Kidney capillary endothelial cell (primary cell): ENCODE measurements at places on chromosomes 3 and 15.

GRCh38 chr15:74482661-74483060 lies 21.7 kb upstream of the UBL7 start:
- no peak for DNase-seq

- no peak for DNase-seq
Observed at GRCh38 chr3:126126811-126127431, 43.0 kb upstream of the SLC41A3 start.

DNA sequence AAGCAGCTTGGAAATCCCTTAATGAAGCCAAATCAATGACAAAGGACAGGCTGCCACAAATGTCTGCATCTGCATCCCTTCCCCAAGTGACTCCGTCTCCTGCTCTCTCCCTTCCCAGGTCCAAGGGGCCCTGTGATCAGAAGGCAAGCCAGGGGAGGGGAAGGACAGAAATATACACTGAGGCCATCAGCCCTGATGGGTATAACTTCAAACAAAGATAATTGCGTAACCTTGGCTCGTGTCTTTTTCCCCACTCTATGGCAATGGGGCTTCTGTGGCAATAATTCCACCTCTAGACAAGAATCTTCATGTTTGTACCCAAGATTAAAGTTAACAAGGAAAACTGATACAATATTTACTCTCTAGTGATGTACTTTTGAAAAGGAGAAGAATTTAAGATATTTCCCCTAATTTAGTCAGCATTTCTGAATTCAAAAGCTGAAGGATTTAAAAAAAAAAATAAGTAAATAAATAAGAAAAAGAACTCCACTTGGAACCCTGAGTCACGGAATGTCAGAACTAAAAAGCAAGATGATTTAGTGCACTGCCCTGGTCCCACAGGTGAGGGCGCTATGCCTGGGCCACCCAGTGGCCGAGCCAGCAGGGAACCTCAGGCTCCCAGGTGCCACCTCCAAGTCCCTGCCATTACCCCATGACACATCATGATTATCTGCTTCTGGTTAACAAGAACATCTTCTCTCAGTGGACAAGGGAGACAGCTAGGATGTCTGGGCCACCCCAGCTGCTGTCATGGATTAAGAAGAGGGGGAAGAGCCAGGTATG lies 154.5 kb downstream of the STT3B start:
- no peak for DNase-seq

GRCh38 chr3:186024210-186024609 lies 84.7 kb downstream of the ETV5 start:
- no peak for DNase-seq

DNA sequence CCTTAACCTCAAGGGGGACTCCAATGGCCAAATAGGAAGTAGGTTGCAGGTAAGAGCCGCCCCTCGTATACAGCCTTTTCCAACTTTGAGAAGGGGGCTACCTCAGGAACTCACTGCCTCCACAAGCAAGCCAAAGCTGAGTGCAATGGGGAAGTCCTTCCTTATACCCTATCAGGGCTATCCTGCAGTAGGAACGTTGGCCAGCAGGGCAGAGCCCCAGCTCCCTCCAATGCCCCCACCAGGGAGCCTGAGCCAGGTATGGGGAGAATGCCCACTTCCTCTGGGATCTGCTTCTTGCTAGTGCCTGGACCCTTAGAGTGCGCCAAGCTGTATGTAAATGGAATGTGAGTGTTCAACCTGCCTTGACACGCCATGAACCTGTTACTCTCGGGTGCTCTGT lies 16.3 kb downstream of the CACNA2D2 start:
- no peak for DNase-seq

GRCh38 chr3:12630292-12630691 lies 33.6 kb downstream of the RAF1 start:
- DNase-seq: no peak

DNA sequence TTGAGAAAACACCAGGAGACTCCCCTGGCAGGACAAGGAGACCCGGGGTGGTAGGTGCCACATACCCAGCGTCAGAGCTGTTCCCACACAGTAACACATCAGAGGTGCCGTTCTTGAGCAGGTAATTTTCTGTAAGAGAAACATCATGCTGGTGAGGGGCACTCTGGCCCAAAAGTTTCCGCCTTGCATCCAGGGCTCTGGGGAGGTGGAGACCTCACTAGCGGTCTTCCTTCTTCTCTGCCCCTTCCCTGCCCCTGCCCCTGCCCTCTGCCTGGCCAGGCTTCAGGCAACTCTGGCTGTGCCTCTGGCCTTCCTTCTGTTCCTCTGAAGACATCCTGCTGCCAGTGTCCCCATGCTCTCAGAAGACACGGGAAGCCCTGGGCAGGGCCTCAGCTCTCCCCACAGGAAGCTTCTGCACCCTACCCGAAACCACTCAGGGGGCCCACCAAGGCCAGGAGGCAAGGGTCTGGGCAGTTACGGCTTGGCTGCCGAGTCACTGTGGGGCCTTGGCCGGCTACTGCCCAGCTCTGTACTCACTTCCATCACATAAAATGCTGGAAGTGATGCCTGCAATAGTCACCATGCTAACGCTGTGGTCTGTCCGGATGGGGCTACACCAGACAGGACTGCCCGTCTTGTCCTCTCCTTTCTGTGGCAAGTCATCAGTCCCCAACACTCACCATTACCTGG lies 41.3 kb downstream of the SCN5A start:
- no peak for DNase-seq

- no peak for DNase-seq
Observed at GRCh38 chr15:54816401-54816800, 380.3 kb downstream of the RSL24D1 start.

DNA sequence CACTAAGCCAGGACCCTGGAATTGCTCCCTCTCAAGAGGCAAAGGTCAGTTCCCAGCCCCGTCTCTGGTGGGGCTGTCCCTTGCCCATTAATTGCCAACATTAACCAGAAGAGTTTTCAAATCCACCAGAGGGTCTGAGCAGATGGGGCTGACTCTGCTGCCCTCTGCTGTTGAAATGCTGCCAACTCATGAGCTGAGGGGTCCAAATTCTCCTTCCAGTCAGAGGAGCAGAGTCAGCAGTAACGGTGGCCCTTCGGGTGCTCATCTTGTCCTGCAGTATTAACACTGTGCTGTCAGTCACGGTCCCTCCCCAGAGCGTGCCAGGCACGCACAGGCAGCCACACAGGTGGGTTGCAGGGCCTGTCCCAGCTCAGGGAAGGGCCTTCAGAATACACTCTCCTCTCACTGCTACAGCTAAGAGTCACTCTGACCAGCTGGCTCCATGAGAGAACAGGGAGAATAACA lies 10.7 kb upstream of the SPTBN5 start:
- DNase-seq: peak; percentile 70

DNA sequence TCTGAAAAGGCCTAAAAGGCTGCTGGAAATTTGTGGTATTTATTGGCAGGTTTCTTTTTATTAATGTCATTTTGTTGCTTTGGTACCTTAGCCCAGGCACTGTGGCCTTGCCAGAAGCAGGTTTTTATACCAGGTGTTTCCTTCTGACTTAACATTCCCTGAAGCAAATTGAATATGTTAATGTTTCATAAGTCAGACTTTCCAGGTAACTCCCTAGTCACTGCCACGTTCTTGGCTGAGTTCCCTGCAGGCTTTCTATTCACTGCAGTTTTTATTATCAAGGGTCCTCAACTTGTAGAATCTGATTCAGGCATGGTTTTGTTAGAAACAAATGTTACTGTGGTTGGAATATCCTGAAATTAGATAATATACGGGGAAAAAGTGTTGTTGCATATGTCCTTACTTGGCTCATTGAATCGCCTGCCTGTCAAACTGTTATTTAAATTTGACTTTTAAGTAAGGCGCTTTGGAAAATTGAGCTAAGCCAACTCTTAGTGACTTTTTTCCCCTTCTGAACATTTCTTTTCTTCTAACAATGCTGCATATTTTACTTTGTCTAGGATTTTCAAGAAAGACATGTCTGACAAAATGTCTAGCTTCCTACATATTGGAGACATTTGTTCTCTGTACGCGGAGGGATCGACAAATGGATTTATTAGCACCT lies 22.9 kb downstream of the ITPR1 start:
- DNase-seq: no peak

- no peak for DNase-seq
Observed at GRCh38 chr3:101084404-101084803, 91.2 kb upstream of the ABI3BP start.

GRCh38 chr3:25657293-25657692 lies 7.4 kb downstream of the TOP2B start:
- DNase-seq: no peak

- no peak for DNase-seq
Observed at GRCh38 chr3:77513542-77513941, 473.6 kb downstream of the ROBO2 start.

DNA sequence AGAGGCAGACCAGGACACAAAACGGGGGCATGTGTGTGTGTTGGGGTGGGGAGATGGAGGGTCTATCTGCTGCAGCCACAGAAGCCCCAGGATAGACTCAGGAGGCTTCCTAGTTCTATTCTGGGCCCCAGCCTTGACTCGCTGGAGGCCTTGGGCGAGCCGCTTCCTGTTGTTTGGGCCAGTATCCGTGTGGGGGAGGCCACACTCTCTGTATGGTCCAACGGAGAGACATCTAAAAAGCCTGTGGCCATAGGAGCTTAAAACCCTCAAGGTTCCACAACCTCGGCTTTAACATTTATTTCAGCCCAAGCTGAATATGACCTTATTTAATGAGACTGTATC lies 32.8 kb downstream of the POC1A start:
- DNase-seq: peak; percentile 61

- DNase-seq: no peak
Observed at GRCh38 chr15:91530279-91530678, 323.2 kb upstream of the SLCO3A1 start.

DNA sequence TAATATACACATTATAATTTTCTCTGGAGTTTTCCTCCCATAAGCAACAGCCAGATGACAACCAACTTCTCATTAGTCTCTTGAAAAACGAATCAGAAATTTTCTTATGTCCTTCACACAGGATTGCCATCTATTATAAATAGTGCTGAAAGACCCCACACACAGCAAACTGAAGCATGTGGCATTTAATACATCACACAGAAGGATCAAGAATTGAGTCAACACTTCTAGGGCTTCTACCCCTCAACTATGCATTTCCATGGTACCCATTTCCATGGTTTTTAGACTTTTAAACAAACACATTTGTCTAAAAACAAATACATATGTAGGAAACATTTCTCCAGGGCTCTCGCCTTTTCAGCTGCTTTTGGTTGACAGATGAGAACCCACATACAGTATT lies 282.1 kb downstream of the ZBTB20 start:
- no peak for DNase-seq

GRCh38 chr15:99983171-99983885 lies 250.1 kb upstream of the LYSMD4 start:
- peak; percentile 48 for DNase-seq

DNA sequence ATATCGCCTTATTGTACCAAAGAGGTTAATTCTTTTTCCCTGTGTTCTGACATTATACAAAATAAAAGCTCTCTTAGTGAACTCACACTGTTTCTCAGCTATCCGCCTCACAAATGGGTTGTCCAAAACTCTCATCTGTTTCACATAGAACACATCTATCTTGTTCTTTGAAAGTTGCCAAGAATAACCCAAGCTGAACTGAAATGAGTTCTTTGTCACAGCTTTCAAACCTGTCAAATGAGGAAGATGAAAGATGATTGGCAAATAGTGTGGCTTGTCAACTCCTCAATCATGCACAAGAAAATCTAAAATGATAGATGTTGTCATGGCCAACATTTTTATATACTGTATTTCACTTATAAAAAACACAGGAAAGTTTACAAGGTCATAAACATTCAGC lies 168.1 kb upstream of the OSTN start:
- DNase-seq: no peak

GRCh38 chr3:125431391-125431790 lies 56.3 kb upstream of the ZNF148 start:
- no peak for DNase-seq

GRCh38 chr15:31609906-31610305 lies 283.3 kb downstream of the KLF13 start:
- DNase-seq: no peak

DNA sequence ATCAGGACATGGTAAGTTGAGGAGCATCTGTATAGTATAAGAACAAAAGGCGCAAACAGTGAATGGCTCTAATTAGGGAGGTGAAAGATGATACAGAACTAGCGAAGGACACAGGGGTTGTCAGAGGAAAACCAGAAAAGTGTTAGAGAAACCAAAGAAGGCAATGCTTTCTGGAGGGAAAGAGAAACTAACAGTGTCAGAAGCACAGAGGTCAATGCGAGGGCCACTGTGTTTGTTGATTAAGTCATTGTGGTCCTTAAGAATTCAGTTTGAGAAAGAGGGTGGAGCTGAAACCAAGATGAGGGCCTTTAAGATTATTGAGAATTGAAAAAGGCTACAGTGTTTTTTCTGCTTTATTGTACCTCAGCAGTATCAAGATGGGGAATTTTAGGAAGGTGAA lies 28.8 kb downstream of the ATG7 start:
- no peak for DNase-seq

DNA sequence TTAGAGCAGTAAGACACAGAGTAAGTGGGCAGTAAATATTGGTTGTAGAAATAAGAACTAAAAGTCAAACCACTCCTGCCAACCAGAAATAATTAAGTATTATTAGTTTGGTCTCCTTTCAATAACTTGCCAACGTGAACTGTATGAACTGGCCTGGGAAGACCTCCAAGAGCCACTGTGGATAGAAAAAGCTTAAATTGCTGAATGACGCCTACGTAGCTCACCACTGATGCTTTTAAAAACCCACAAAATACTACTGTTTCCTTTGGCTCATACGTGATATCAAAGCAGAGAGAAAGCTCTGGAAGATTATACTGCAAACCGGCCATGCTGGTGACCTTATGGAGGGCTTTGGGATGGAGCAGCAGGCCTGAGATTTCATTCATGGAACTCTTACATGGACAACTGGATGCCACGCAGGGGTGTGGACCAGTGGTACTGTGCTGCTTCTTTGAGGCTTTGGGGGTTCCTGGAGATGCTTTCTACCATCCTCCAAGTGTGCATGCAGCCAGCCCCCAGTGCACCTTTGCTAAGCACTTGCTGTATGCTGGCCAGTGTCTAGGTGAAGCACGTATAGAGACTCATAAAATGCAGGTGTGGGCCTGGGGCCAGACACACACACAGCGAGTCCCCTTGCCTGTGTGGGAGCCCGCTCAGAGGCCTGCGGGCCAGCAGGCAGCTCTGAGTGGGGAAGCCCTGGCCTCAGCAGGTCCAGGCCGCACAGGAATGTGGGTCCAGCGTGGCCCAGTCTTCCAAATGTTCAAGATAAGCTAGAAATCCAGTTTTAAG lies 66.8 kb downstream of the ABTB1 start:
- no peak for DNase-seq

GRCh38 chr3:177361081-177361938 lies 164.0 kb upstream of the TBL1XR1 start:
- DNase-seq: no peak
